Neural progenitor cell (in vitro differentiated cells): ENCODE measurements at places on chromosomes 11 and 22. TPM values are rescaled to one million over a fixed set of nuclear protein-coding genes. Genes with fewer than 3 reads are reported as not detected.
A peak's percentile ranks its signal among the peaks of the same experiment; 100 is the strongest.

GRCh38 chr11:66708094-66708493 is 20.9 kb downstream of the SPTBN2 start:
- DNase-seq: no peak

GRCh38 chr11:44912270-44912987 is 38.3 kb downstream of the TP53I11 start:
- DNase-seq: no peak

GRCh38 chr11:79236541-79236971 is 204.3 kb downstream of the TENM4 start:
- DNase-seq: peak; percentile 10

Gene RCOR2
- total RNA-seq: 70.6 and 139 TPM in 2 replicates

DNA sequence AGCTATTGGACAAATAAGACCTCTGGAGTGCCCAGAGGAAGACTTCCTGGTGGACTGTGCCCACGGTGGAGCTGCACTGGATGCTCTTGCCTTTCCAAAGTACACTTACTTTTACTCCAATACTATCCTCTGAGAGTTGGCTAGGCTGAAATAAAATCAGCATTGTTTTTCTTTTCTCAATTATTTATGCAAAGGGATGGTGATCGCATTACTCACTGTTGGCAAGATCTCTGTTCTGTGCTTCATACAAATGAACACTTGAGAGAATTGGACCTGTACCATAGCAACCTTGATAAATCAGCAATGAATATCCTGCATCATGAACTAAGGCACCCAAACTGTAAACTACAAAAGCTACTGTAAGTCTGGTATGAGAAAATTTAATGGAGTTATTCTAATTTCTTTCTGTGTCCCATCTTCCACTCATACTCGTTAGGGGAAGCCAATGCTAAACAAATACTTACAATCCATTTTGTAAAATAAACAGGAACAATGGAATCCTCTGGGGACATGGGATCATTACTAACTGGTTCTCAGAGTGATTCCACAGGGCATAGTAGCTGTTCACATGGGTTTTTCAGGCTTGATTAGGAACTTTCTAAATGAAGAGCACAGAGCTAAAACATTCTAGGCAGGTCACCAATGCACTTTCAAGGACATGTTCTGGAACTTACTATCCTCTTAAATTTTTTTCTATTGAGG is 26.3 kb downstream of the NLRP14 start:
- DNase-seq: no peak

Gene SLC29A2
- 6.9 and 15.3 TPM in 2 replicates for total RNA-seq

Gene SAA4
- not detected in 2 replicates for total RNA-seq

GRCh38 chr11:130692220-130692619 is 224.1 kb downstream of the SNX19 start:
- no peak for DNase-seq
